NCI-H1048 (cell line): ENCODE measurements at places on chromosomes 4 and X.

GRCh38 chr4:127829014-127829413 is 46.9 kb downstream of the HSPA4L start:
- no peak for DNase-seq

GRCh38 chrX:150577174-150577573 is 8.8 kb downstream of the MTM1 start:
- DNase-seq, result no peak

DNA sequence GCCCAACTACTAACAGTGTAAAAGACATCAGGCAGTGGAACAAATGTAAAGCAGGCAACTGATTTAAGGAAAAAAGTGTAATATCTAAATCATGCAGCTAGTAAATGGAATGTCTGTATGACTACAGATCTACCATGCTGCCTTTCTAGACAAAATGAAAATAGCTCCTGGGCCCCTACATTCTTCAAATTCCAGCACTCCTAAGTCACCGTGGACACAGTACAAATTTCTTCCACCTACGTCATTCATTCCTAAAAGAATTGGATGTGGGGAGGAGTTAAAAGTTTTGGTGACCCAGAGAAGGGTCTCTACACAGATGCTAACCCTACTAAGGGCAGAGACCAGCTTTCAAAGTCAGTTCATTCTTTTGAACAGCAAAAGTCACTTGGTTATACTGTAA is 137.2 kb upstream of the ARHGEF9 start:
- DNase-seq, result no peak

DNA sequence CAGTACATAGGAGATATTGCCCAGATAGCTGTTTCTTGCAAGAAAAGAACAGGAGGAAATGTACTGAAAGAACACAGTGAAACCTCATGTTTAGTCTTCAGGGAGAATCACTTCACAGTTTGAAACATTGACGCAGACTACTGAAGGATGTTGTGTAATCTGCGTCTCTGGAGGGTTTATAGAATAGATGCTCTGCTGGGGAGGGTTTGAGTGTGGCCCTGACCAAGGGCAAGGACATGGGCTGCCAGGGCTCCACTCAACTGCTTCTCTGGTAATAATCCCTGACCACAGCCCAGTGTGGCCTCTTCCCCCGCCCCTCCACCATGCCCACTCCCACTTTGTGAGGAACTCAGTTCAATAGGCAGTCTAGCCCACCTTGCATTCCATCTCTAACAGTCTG is 15.8 kb upstream of the ACE2 start:
- no peak for DNase-seq

DNA sequence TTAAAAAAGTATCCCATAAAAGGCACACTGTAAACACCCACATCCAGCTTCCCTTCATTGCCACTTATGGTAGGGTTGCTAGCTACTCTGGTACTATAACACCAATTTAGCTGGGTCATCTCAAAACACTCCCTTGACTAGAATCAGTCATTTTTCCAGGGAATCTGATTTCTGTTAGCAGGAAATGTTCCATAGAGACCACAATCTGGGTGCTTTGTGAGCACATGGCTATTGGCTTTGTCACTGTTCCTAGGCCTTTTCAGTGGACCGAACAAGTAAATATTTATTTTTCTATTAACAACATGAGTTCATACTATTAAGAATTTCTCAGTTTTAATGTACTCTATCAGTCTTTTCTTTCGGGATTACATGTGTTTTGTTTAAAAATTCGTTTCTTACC is 404.7 kb upstream of the GNPDA2 start:
- no peak for DNase-seq

- DNase-seq, result no peak
Measured at GRCh38 chr4:137389911-137390520, 142.3 kb downstream of the PCDH18 start.

DNA sequence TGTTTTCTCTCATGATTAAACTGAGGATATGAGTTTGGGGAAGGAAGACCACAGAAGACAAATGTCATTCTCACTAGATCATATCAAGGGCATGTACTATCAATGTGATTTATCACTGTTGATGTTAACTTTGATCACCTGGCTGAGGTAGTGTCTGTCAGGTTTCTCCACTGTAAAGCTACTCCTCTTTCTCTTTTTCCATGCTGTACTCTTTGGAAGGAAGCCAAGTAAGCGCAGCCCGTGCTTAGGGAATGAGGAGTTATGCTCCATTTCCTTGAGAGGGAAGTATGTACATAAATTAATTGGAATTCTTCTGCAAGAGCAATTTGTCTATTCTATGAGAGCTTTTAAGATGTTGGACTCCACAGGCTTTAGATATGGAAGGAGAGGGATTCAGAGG is 4.0 kb upstream of the KANTR start:
- DNase-seq, result no peak

- no peak for DNase-seq
Measured at GRCh38 chrX:38335382-38335781, 8.1 kb upstream of the RPGR start.

DNA sequence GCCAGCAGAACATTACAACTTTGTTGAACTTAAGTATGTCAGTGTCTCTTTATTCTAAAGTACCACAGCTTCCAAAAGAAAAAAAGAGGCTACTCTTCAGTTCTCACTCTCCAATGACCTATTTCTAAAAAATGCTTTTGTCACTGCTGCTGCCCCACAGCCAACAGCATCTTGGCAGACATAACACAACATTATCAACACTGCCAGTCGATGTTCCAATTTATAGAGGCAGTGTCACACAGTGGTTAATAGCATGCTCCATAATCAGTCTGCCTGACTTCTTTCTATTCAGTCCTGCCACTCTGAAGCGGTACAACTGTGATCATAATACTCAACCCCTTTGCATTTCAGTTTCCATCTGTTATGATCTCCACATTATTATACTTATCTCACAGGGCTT is 69.2 kb downstream of the PLS3 start:
- DNase-seq, result no peak

GRCh38 chr4:7199771-7200441 is 7.6 kb downstream of the SORCS2 start:
- no peak for DNase-seq

- DNase-seq, result no peak
Measured at GRCh38 chr4:102388611-102389010, 43.3 kb upstream of the SLC39A8 start.

DNA sequence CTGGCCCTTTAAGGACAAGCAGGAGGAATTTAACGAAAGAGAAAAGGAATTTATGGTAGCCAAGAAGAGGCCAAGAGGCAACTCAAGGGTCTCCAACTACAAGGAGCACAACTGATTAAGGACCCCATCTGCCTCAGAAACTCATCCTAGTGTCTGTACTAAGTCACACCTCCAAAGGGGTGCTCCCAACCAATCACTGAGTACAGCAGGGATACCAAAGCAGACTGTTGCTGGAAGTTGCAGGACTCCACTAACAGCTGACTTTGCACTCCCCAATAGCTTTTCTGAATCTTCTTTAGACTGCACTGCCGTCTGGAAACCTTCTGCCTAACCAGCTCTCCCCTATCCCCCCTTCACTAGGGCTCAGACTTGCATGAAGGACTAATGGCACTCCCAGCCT is 50.6 kb downstream of the ATP11C start:
- DNase-seq, result no peak

DNA sequence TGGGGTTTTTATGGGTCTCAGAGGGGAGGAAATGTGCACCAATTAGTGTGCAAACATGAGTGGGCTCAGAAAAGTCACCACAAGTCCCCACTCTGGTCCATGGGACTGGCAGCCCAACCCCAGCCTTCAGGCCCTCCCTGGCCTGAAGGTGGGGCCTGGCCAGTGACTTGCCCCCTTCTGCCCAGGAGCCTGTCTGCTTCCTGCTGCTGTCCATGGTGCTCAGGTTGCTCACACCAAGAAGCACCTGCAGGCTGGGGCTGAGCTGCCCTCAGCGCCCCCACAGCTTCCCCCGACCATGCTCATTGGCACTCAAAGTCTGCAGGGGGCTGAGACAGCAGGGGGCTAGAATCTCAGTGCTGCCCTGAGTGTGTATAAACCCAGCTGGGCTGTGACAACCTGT is 30.6 kb upstream of the GC start:
- no peak for DNase-seq

DNA sequence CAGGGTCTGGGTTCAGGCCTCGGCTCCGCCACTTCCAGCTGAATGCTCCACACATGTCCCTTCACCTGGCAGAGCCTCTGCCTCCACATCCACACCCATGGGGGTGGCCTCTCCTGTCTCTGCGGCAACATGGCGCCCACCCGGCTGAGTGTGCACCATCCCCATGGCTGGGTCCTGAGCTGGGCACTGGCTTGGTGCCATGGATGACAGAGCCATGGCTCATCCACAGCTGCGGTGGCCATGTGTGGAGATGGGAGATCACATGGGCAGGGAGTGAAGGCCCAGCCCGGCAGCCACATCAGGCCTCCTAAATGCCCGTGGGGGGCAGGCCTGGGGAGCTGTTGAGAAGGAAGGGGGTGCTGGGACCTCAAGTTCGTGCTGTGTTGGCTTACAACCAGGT is 213.7 kb downstream of the AFAP1 start:
- no peak for DNase-seq

GRCh38 chr4:101417046-101417445 is 69.7 kb upstream of the PPP3CA start:
- no peak for DNase-seq

- no peak for DNase-seq
Measured at GRCh38 chr4:42420140-42420539, 22.9 kb downstream of the SHISA3 start.

DNA sequence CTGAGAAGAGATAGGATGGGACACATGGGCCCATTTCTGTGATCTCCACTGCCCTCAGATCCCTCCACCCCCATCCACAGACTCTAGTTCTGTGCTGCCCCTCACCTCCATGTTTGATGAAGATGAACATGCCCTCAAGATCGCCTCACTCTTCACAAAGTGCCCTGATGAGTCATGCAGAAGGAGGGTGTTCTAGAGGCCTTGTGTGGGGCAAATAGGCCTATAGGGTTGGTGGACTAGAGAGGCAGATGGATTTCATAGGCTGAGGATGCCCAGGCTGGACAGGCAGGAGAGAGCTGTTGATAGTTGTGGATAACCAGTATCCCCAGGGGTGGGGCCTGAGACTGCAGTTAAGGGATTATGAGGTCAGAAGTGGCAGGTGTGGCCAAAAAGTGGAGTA is at the start of gene CXorf65:
Gene CXorf65, minus strand, starts transcription at position 314 of the 400 bp plus-strand sequence. Its CDS starts 184 bp downstream, at position 130.
- no peak for DNase-seq

- DNase-seq, result no peak
Measured at GRCh38 chr4:47579235-47579634, 94.2 kb downstream of the ATP10D start.
